ENCODE measurements at places on chromosomes 7 and 10.

- DNase-seq, result no peak
Observed at GRCh38 chr7:20385126-20385525, 54.4 kb downstream of the ITGB8 start.

DNA sequence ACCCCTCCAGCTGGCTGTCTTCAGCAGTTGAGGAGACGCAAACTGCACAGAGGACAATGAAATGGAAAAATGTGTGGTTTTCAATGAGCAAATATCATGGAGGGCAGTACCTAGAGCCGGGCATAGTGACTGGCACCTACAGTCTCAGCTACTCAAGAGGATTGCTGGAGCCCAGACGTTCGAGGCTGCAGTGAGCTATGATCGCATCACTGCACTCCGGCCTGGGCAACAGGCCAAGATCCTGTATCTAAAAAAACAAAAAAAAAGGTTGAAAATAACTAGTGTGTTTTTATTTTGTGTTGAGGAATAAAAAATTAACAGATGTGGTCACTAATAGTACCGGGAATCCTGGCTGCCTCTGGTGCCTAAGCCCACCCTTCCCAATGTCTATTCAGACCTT lies 345.5 kb downstream of the GALNT17 start:
- DNase-seq, result no peak

DNA sequence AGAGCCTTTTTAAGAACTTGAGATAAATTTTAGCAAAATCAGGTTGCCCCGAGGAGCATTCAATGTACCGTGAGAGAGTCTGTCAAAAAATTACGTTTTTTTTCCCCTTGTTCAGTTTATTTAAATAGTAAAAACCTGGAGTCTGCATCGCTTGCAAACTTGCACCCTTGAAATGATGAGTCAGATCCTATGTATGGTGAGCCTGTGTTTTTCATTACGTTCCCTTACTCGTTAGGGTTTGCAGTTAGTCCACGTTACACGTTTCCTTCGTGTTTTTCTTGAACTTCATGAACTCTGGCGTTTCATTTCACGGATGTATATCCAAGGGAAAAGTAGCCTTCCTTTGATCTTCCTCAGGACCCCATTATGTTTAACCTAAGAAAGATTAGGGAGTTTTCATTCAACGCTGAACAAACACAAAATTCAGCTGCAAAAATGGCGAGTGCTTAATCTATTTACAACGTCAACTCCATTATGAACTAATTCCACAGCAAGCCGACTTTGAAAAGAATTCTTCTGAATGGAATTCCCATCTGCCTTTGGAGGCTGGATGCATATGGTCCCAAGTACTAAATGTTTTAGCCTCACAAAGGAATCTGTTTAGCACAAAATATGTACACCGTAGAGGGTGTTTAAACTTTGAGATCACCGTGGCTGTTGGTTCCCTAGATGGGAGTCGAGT lies 182.4 kb downstream of the MYOF start:
- DNase-seq, result no peak

DNA sequence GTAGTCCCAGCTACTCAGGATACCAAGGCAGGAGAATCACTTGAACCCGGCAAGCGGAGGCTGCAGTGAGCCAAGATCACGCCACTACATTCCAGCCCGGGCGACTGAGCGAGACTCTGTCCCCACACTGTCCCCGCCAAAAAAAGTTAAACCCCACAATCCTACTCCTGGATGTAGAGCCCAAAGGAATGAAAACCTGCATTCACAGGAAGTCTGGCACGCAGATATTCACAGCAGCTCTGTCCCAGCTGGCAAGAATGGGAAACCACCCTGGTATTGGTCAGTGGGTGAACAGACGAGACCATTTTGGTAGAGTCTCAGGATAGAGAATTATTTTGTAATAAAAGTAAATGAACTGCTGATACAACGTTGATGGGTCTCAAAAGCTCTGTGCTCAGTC lies 225.2 kb downstream of the MAD1L1 start:
- DNase-seq, result no peak

DNA sequence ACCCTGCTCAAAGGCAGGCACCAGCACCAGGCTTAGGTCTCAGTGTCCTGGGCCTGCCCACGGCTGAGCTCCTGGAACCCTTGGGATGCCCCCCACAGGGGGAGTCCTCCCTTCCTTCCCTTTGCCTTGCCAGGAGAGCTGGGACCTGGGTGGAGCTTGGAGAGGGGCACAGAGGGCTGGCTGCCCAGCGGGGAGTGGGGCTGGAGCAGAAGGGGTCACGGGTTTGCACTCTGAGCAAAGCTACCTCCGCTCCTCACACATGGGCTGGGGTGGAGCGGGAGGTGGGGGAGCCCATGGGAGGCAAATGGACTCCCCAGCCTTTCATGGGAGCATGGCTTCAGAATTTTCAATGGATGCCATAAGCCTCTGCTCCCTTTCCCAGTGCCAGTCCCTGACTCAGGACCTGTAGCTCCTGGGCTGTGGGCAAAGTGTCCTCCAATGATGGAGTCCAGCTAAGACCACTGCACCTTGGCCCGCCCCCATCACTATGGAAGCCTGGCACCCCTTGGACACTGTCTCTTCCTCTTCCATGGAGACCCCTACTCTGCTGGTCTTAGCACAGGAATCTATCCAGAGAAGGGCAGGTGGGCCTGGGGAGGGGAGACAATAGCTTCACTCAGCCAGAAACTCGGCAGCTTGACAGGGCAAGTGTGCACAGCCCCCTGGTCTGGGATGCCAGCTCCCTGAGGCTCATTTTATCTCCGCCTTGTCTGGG lies 39.9 kb downstream of the LDB3 start:
- no peak for DNase-seq

GRCh38 chr10:5840314-5841307 lies 27.4 kb upstream of the GDI2 start:
- DNase-seq, result no peak

DNA sequence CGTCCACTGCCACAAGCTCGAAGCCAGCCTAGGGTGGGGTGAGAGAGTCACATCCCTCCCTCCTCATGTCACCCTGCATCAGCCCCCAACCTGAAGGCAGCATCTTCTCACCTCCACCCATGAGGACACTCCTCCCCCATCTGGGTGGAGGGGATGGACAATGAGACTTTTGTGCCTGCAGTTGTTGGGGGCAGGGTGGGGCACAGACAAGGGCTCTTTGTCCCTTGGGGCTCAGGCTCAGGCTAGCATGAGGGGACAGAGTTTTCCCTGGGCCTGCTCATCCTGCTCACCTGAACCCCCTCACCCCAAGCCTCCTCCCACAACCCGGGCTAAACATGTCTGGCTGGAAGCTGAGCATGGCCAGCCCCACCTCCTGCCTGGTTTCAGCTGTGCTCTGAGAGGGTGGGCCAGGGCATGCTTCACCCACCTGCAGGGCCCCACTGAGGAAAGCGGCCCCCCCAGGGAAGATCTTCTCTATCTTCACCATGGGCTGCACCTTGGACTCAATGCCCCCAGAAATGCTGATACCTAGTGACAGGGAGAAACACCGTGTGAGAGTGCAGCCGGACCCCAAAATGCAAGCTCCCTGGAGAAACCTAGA lies 9.3 kb downstream of the LZTS2 start:
- no peak for DNase-seq

- peak; percentile 98 for DNase-seq
Observed at GRCh38 chr7:1459512-1459892, 232 bp upstream of the MICALL2 start.

- no peak for DNase-seq
Observed at GRCh38 chr7:112431803-112432202, 18.5 kb upstream of the IFRD1 start.

DNA sequence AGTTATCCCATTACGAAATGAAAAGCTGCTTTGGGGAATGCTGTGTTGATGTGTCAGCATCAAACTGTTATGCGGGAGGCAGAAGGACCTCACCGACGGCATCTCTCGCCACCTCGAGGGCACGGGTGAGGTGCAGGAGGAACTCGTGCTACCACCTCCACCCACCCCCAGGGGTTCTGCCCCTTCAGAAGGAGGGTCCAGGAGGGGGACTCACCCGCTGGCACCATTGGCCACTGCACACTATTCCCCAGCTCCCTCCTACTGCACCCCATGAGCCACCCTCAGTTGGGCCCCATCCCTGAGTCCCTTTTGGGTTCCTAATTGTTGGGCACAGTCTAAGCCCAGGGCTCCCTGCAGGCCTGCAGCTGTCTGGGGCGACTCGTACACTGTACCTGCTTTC lies 236.6 kb downstream of the PTPRN2 start:
- no peak for DNase-seq

DNA sequence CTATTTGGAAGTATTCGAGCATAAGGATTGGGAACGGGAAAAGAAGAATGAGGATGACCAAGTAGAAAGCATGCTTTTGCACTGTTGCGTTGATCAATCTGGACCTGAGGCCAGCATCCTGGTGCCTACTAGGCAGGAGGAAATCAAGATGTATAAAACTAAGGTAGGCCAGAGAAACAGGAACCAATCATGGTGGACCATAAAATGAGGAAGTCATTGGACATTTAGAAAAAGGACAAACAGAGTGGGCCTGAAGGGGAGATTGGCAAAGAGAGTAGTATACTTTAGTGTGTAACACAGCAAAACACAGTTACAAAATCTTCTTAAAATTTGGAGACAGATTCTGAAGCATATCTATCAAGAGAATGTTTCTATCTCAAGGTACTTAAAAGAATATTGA lies 171.1 kb upstream of the FZD1 start:
- DNase-seq, result no peak

- no peak for DNase-seq
Observed at GRCh38 chr10:102675666-102676533, 31.6 kb downstream of the TRIM8 start.

DNA sequence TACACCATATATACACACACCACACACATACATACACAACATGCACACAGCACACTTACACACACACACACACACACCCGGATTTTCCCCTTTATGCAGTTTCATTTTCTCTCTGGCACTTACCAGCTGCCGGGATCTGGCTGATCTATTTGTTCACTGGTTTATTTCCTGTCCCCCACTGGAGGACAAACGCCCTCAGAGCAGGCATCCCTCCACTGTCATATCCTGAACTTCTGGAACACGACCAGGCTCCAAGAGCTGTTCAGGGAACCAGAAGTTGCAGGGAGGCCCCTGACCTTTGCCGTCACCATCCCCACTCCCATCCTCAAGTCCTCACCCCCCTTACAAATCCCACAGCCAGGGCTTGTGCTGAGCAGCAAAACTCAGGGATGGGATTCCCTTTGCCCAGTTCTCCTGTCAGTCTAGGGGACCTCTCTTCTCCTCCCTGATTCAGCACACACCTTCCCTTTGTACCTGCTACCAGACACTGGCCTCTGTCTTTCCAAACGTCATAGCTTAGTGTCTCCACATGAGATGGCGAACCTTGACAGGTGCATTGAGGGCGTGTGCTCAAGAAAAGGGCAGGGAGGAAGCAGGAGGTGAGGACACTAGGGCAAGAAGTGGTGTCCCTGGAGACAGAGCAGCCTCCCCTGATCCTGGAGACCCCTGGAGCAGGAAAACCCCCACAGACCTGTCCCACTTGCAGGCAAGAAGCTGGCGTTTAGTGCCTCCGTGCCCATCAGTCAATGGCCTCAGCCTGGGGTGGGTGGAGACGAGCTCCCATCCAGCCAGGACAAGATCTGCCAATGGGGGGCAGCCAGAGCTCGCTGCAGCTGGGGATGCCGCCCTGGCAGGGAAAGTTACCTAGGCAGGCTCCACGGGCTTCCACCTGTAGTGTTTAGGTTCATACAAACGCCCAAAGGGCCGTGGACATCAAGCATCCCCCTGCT lies 12.7 kb upstream of the DOCK1 start:
- DNase-seq, result no peak

DNA sequence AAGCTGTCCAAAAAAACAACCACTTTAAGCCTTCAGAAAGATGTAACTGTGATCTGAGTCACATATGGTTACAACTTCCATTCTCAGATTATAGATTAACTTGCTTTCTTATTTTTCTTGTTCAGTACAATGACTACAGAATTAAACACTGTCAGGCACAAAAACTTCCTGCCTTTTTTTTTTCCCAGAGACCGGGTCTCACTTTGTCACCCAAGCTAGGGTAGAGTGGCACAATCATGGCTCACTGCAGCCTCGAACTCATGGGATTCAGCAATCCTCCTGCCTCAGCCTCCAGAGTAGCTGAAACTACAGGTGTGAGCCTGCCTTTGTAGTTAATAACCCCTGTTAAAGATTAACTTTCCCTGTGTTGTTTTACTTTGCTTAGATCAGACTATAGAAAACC lies 163.2 kb downstream of the AVL9 start:
- DNase-seq, result no peak

DNA sequence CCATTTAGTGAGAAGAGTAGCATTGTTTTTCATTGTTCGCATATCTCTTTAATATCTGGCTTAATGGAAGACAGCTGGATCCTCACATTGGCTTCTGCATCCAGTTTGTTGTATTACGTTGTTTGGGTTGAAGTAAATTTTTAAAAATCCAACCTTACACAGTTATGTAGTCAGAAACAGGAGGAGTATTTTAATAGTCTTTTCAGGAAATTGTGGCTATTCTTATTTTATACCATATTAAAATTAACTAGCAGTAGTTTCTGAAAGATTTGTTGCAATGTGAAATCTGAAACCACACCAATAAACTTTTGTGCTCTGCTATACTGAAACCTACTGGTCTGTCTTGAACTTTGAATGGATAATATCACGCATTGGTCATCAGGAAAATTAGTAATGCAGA lies 27.9 kb downstream of the MYPN start:
- DNase-seq, result no peak

DNA sequence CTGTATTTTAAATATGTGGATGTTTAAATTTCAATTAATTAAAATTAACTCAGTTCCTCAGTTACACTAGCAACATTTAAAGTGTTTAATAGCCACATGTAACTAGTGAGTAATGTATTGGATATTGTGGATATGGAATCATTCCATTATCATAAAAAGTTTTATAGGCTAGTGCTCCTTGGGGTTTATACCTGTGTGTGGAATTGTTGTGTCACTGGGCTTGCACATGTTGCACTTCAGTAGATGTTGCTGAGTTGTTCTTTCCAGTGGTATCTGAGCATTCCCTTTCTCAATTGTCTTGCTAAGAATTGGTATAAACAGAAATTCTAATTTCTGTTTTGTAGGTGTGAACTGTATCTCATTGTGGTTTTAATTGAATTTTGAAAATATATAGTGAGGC lies 113.0 kb downstream of the ADK start:
- DNase-seq, result no peak

- no peak for DNase-seq
Observed at GRCh38 chr7:30859940-30860496, 51.6 kb upstream of the AQP1 start.

Data from stimulated activated CD4-positive, alpha-beta T cell treated with anti-CD3 and anti-CD28 coated beads, Interleukin-1b, Interleukin-23, amount 100 ng/mL, for 1 hour (primary cell).